ENCODE measurements at places on chromosomes 3 and 15. TPM values are rescaled to one million over a fixed set of nuclear protein-coding genes. Genes with fewer than 3 reads are reported as not detected.

Gene IL5RA
- total RNA-seq: not detected

Gene CHMP2B
- total RNA-seq: 59.3 TPM

- peak; percentile 60 for DNase-seq
Observed at GRCh38 chr15:94670438-94671034, 439.2 kb downstream of the MCTP2 start.

DNA sequence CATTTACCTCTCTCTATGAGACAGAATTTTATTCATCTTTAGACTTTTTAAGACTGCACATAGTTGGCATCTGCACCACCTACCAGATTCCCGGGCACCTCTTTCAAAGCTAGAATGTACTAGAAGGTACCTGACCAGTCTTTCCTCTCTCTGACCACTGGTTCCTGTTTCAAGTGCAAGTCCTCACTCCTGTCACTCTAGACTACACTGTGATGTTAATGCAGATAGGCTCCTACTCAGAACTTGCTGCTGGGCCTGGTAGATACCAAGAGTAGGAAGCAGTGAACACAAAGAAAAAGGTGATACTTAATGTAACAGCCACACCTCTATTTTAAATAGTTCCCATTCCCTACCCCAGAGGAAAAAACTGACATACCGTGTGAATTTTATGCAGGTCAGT is 8.1 kb upstream of the TCAIM start:
- DNase-seq: no peak

- no peak for DNase-seq
Observed at GRCh38 chr3:32137870-32138269, 31.4 kb downstream of the GPD1L start.

DNA sequence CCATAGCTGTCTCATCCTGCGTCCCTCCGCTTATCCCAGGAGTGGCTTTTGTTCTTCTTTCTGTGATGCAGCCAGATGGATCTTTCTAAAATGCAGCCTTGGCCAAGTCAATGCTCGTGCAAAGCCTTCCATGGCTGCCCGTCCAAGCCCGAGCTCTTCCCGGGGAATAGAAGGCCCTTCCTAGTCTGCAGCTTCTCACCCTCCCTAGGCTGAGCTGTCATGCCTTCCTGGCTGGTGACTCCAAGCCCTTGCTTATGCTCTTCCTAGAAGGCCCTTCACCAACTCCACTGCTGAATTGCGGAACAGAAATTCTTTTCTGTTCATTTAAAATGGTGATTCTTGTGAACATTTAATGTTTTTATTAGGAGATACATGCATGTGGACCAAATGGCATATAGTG is 95.9 kb downstream of the SMAD6 start:
- DNase-seq: peak; percentile 73

All from GM23248 (cell line).